ENCODE measurements at places on chromosomes 1 and 21.

DNA sequence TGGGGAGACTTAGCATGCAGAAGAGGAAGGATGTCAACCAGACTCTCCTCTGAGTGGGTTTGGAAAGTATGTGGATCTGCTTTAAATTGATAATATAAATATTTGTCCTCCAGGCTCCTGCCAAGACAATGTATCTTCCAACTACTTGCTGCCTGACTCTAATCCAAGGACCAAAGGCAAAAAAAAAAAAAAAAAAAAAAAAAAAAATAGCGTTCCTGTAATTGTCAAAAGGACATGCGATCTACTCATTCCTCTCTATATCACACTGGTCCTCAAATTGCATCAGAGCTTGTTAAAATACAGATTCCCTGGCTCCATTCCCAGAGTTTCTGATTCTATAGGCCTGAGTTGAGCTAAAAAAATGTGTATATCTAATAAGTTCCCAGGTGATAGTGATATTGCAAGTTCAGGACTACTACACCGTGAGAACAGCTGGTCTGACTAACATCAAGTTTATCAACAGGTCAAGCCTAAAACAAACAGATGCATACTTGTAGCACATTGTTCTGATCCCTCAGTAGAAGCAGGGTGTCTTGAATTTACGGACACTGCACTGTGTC, 141.3 kb downstream of the TNR start:
- no peak for DNase-seq

- no peak for DNase-seq
Observed at GRCh38 chr1:11790880-11791715, 14.7 kb downstream of the MTHFR start.

GRCh38 chr1:59605761-59606160, 209.0 kb upstream of the HOOK1 start:
- DNase-seq, result no peak

GRCh38 chr1:26138974-26139558, 19.8 kb upstream of the FAM110D start:
- DNase-seq, result no peak

DNA sequence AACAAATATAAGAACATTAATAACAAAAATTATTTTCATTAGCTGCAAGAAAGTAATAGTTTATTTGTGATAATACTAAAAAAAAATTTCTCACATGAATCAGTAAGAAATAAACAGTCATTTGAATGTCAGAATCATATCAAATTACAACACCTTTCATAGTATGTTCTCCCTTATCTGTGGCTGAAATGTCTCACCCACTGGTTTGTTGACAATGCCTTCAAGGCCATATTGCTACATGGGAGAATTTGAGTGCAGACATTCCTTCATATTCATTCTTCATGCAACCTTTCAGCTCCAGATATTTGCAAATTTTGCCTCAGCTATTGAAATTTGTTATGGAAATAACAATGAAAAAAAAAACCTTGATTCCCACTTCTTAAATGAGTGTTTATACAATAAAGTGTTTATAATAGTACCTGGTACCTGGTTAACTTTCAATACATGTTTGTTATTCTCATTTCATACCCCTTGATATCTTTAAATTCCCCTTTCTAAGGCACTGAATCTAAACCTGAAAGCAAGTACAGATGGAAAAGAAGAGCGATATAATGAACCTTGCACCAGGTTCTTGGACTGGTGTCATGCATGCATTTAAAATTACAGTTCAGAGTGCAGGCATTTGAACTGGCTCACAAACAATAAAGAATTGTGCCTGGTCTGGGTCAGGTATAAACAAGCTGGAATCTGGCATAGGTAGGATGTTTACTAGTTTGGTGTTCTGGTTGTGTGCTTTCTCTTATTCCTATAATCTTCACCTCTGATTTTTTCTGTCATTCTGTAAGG, 242.2 kb upstream of the ADGRL2 start:
- DNase-seq, result no peak

- no peak for DNase-seq
Observed at GRCh38 chr1:18401921-18402320, 78.8 kb upstream of the KLHDC7A start.

GRCh38 chr1:171654942-171655745, 2.7 kb upstream of the MYOC start:
- peak; percentile 47 for DNase-seq

DNA sequence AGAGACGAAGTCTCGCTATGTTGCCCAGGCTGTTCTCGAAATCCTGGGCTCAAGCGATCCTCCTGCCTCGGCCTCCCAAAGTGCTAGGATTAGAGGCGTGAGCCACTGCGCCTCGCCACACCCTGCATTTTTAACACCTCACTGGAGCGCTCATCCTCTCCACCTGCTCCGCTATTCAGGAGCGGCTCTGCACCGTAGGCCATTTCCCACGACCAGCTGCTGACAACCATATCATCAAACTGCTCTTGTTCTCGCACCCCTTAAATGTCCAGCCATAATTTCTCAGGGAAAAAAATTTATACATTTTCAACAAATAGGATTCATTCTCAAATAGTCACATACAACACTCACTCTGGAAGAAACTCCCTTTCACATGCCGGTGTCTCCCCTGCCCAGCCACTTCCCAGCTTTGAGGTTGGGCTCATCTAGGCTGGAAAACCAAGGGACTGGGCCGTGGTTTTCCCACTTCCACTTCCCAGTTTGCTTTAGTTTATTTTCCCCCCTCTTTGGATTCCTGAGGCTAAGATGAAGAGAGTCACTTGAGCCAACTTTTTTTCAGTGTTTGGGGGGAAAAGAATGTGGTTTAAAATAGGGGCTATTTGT, 639 bp upstream of the IPO9 start:
- no peak for DNase-seq

GRCh38 chr1:117852853-117853553, 76.4 kb downstream of the GDAP2 start:
- no peak for DNase-seq

DNA sequence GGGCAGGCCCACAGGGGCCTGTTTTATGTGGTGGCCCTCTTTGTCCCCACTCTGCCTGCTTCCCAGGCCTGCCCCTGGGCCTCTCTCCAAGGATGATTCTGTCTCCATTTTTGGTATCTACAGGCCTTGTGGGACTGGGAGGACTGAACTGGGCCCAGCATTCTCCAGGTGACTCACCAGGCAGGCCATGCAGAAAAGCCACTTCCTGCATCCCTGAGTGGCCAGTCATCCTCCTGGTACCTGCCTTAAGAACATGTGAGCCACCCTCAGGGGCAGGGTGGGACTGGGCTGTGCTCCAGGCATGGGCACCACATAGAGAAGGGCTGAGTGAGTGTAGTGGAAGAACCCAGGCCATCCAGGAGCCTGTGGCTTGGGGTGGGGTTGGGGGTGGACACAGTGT, 20.0 kb upstream of the BCAR3 start:
- no peak for DNase-seq

GRCh38 chr1:230220907-230221306, 153.9 kb downstream of the GALNT2 start:
- no peak for DNase-seq

GRCh38 chr1:154746622-154747299, 123.3 kb downstream of the KCNN3 start:
- DNase-seq, result no peak

DNA sequence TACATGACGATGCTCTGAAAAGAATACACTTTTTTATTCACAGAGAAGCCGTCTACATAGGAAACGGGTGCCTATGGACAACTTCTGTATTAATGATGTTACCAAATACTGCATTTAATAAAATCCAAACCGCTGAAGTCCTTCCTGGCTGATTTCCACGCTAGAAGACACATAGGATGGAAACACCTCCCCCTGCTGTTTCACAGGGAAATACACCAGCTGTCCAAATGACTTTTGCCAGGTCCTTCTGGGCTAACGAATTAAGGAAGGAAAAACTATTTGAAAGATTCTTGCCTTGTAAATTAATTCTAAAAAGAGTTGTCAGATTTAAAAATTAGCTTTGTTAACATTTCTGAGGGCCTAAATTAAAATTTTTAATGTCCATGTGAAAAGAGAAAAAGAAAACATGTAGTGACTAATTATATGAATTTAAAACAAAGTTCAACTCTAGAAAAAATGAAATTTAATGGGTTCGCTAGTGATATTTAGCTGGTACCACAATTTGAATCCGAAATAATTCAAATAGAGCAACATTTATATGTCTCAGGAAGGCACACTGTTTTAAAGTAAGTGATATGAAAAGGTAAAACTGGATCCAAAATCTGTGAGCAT, 146.0 kb downstream of the RERE start:
- DNase-seq, result peak; percentile 46

DNA sequence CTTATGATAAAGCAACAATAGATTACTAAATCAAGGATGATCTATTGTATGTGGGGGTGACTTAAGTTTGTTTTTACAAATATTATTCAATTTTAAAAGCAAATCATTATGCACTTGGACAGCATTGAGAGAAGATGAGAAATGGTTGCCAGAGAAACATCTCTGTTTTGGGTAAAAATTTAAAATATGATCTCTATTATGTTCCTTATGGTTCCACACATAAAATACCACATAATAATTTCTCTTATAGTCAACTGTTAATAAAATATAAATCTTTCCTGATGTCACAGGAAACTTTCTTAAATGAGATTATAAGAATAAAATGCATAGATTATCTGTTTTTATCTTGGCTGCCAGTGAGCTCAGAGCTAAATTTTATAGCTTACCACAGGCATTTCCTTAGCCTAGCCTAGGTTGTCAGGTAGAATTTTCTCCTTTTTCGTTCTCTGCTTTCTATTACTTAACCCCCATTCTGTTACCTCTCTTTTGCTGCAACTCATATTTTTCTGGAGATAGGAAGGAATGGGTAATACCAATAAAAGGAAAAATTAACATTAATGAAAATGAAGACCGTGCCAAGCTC, 109.7 kb downstream of the TGFB2 start:
- no peak for DNase-seq

- no peak for DNase-seq
Observed at GRCh38 chr1:98078596-98078995, 157.8 kb upstream of the DPYD start.

- peak; percentile 67 for DNase-seq
Observed at GRCh38 chr1:235327559-235328270, at the start of gene ARID4B. Gene ARID4B, minus strand, starts transcription at chr1:235328179. Its CDS starts 1,260 bp downstream, at chr1:235326919.

- no peak for DNase-seq
Observed at GRCh38 chr1:234862360-234862943, 252.5 kb upstream of the IRF2BP2 start.

DNA sequence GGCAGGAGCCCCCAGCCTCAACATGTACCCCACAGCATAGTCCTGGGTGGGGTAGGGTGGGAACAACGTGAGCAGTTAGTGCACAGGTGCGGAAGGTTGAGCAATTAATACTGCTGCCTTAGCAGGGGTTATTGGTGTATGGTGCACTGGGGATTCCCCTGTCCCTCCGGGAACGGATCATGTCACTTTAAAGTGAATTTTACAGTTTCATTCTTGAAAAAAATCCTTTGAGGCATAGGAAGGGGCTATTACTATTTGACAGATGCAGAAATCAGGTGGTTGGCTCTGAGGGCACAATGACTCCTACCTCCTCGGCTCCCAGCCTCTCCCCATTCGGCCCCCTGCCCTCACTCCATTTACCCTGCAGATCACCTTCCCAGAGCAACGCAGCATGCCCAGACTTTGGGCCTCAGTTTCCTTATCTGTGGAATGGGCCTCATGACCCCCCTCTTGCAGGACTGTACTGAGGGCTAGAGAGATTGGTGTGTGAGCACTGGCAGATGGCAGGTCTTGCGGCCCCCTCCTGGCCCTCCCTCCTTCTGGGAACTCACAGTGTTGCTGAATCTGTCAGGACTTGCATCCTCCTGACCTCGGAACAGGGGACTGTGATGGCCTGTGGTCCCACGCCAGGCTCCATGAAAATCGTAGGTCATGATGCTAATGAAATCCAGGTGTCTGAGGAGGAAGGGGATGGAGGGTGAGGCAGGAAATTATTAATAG, 5.1 kb upstream of the MYBPH start:
- DNase-seq, result no peak

- DNase-seq, result peak; percentile 88
Observed at GRCh38 chr1:11354893-11355553, 82.0 kb downstream of the UBIAD1 start.

- DNase-seq, result no peak
Observed at GRCh38 chr1:206802401-206802800, 30.1 kb upstream of the IL10 start.

DNA sequence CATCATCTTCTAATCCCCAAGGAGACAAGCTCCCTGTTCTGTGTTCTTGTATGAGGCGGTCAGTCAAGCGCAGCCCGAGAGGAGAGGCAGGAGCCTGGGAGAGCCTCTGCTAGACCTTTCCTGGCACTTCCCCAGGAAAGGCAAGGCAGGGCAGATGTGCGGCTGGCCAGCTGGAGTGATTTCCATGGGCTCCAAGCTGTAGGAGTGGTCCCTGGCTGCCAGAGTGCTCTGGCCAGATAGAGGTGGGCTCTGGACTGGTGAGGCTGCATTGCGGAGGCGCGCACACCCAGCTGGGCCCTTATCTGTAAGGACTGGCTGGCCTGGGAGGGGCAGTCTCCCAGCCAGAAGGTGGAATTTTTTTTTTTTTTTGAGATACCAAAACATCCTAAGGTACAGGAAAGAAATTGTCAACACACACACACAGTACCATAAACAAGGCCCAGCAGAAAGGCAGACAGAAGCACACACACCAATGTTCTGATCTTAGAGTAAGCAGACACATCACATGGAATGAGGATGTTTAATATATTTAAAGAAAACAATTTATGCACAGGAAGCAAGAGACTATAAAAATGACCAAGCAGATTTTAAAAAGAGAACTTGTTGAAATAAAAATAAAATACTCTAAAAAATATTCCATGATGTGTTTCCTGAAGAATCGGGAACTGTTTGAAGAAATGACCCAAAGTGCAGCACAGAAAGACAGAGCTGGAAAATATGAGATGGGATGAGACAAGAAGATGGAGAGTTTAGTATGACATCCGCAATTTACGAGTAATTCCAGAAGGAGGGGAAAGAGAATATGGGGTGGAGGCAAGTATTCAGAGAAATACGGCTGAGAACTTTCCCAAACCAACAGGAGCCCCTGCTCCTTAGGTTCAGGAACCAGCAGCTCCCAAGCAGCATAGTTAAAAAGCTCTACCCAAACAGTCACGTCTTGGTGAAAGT, 13.4 kb downstream of the IBA57 start:
- DNase-seq, result no peak

GRCh38 chr1:116722016-116722838, 32.0 kb upstream of the CD2 start:
- DNase-seq, result no peak

- no peak for DNase-seq
Observed at GRCh38 chr21:32962268-32962667, 63.5 kb upstream of the OLIG2 start.

- no peak for DNase-seq
Observed at GRCh38 chr1:21030181-21030580, 146.5 kb downstream of the EIF4G3 start.

- no peak for DNase-seq
Observed at GRCh38 chr1:2314273-2314802, 77.0 kb downstream of the MORN1 start.

- no peak for DNase-seq
Observed at GRCh38 chr1:244237445-244237844, 186.4 kb downstream of the ZBTB18 start.

- DNase-seq, result no peak
Observed at GRCh38 chr1:226440512-226440911, 32.6 kb upstream of the PARP1 start.

DNA sequence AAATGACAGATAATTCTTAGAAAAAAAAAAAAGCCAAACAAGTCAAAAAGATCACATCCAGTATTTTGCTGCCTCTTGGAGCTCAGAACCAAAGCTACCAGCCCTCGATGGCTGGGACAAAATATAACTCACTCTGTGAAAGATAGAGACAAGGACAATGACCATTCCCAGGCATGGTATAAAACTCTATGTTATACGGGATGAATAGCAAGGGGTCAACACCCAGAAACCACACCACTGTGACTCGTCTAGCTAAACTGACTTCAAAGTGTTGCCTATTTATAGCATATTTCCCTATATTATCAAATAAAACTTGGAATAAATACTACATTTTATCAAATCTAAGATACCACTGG, 10.1 kb downstream of the TMEM63A start:
- no peak for DNase-seq
